Colonic mucosa (tissue), 4 donors: ENCODE measurements at places on chromosomes 7 and 10. TPM values are rescaled to one million over a fixed set of nuclear protein-coding genes. Genes with fewer than 3 reads are reported as not detected.
A peak's percentile ranks its signal among the peaks of the same experiment; 100 is the strongest.

DNA sequence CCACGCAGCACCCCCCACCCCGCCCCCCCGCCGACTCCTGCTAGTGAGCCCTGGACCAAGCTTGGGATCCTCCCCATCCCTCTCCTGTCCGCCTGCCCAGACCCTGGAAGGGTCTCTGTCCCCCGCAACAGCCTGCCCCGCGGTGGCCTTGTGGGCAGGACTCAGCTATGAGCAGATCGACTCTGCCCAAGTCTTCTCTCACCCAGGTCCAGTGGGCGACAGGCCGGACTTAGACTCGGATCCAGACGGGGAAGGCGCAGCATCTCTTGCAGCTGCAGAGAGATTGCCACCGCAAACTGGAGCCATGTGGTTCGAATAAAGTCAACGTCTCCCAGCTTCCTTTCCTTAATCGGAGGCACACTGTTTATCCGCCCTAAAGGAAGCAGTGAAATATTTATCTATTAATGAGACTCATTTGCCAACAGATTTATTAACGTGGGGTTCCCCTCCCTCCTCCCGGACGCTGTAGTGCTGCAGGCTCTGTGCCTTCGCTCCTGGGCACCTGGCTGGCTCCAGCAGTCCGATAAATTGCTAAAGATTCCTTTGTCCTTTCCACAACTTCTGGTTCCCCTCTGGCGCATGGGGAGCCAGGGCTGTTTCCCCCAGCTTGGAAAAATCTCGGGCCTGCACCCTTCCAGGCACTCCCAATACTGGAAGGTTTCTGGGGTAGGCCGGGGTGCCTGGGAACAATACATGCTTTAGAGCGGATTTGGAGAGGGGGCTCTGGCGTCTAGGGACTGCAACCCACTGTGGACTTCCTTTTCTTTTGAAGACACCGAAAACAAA, 634 bp upstream of the HOXA7 start:
- no peaks in the 10 kb centered on the region for H3K36me3 ChIP-seq
- peak overlapping the region; percentile 49 for H3K4me3 ChIP-seq
- peak overlapping the region; percentile 94 for H3K27ac ChIP-seq
- H3K27me3 ChIP-seq: peaks cover 4% of the 10 kb centered on the region
- DNase-seq: no peak
- H3K4me1 ChIP-seq: peaks cover 16% of the 10 kb centered on the region

DNA sequence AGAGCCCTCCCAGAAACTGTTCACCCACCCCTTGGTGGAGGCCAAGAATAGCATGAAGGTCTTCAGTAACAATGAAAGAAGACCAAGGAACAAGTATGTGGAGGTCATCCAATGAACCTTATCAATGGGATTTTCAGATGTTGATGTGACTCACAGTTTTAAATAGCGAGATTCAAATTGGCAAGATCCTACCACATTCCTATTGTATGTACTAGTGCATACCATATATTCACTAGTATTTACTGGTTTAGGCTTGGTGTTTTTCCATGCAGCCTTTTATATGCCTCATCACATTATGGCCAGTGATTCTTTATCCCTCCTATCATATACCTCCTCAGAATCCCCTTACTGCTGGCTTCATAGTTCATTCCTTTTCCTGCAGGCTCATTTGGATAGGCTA, 54.4 kb downstream of the ITGB8 start:
- H3K4me3 ChIP-seq: no peak overlapping the region
- H3K27ac ChIP-seq: no peak overlapping the region
- no peak for DNase-seq
- no peaks in the 10 kb centered on the region for H3K4me1 ChIP-seq

The TUBB8 gene
- total RNA-seq: not detected

- no peak for DNase-seq
- H3K4me3 ChIP-seq: no peak overlapping the region
- no peaks in the 10 kb centered on the region for H3K27me3 ChIP-seq
- no peak overlapping the region for H3K27ac ChIP-seq
- H3K36me3 ChIP-seq: no peaks in the 10 kb centered on the region
Observed at GRCh38 chr10:36116731-36117130, 474.6 kb upstream of the FZD8 start.

GRCh38 chr10:31754803-31755624, 173.6 kb downstream of the ARHGAP12 start:
- no peaks in the 10 kb centered on the region for H3K27me3 ChIP-seq
- no peaks in the 10 kb centered on the region for H3K4me1 ChIP-seq
- H3K27ac ChIP-seq: no peak overlapping the region
- no peak for DNase-seq
